ENCODE measurements at places on chromosomes 6 and 20.

DNA sequence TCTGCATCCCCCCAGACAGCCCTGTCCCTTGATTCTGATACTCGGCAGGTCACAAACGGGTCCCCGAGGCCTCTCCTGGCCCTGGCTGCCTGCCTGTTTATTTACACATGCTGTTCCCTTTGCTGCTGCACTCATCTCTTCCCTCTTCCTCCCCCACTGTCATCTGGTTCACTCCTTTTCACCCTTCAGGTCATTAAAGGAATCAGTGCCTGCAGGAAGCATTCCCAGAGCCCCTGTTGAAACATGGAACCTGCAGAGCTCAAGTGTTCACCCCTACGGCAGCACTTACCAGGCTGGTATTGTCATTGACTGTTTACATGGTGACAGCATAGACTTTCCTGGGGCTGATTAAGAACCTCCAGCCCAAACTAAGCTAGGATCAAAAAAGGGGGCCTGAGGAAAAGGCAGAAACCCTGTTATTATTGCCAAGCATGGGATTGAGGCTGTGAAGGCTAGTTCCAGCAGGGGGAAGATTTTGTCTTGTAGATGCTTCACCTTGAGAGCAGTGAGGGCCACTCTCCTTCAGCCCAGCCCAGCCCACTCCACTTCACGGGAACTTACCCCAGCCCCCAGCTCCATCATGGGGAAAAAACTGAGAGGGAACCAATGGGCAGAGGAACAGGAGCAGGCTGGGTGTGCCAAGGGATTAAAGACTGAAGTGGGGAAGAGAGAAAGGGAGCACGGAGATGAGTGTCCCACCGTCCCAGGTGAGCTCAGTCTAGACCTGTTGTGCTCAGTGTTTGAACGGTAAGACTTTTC, 73.2 kb downstream of the JPH2 start:
- DNase-seq = no peak

- DNase-seq = peak; percentile 10
These were observed 127.3 kb downstream of the BACH2 start for GRCh38 chr6:90169374-90169773.

DNA sequence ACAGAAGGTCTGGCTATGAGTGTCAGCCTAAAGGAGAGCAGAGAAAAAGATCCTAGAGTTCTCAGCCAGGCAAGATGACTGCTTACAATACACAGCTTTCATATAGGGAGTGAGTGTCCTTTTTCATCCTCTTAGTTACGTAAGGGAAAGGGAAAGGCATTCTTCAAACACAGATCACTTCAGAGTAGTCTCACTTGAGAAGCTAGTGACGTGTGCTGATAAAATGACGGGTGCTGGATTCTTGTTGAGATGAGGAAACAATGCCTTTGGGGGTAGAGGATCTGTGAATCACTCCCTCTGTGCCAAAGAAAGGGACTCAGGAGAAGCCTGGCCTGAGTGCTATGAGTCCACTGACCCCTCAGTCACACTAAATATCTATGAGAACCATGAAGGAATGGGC, 117.3 kb downstream of the QRSL1 start:
- DNase-seq = peak; percentile 66

DNA sequence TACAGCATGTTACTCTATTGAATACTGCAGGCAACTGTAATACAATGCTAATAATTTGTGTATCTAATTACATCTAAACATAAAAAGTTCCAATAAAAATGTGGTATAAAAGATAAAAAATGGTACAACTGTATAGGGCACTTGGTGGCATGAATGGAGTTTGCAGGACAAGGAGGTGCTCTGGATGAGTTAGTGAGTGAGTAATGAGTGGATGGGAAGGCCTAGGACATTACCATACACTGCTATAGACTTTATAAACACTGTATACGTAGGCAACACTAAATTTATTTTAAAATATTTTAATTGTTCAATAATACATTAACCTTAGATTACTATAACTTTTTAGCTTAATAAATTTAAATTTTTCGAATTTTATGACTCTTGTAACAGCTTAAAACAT, 579.6 kb upstream of the MAN1A1 start:
- no peak for DNase-seq

GRCh38 chr6:113574147-113574546, 283.0 kb upstream of the MARCKS start:
- DNase-seq = no peak

GRCh38 chr6:3510178-3510577, 53.3 kb upstream of the SLC22A23 start:
- DNase-seq = no peak

DNA sequence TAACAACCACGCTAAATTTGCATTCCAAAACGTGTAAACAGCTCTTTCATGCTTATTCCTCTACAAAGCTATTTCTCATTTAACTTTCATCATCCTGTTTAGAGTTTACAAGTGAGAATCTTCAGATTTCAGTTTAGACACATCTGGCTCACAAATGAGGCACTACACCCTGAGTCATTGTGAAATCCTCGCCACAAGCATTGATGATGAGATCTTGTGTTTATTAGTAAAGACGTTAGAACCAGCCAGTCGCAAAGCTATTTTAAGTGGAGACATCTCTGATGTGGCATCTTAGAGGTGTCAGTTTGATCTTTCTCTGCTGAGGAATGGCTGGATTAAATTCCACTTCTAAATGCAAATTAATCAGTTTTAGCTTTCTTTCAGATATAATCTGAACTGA, 8.3 kb upstream of the ISM1 start:
- DNase-seq = peak; percentile 14

- no peak for DNase-seq
These were observed 183.6 kb downstream of the GJA1 start for GRCh38 chr6:121619013-121619412.

DNA sequence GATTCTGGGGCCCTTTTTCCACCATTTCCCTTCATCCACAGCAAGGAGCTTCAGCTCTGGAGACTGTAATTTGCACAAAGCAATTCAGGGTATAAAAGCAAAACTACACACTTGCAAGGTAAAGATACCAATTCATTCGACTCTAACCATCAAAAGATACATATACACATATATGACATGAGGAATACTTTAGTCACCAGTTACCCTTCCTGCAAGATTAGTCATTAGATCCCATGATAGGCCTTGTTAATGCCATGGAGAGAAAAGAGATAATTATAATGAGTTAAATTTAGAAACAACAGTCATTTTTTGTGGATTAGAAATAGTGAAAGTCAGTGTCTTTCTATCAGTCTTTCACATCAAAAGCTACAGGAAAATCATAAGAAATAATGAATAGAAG, 204.2 kb downstream of the KCNQ5 start:
- peak; percentile 28 for DNase-seq

Data from iris pigment epithelial cell (primary cell).